ENCODE measurements at places on chromosomes 2 and 18.
A peak's percentile ranks its signal among the peaks of the same experiment; 100 is the strongest.

DNA sequence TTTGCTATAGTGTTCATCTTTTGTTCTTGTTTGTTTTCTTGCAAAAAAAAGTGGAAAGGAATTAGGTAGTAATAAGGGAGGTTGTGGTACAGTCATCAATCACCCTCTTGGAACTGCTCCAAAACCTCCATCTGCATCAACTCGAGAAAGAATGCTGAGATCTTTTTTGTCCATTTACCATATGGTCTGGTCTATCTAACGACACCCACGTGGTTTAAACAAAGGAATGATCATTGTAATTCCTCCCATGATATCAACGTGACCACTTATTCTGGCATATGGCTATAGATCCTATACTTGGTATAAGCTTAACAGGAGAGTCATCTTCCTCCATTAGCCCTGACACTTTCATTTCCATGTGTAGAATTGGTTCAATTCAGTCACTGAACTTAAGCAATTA lies 1025.3 kb upstream of the NXPH2 start:
- DNase-seq, result no peak

DNA sequence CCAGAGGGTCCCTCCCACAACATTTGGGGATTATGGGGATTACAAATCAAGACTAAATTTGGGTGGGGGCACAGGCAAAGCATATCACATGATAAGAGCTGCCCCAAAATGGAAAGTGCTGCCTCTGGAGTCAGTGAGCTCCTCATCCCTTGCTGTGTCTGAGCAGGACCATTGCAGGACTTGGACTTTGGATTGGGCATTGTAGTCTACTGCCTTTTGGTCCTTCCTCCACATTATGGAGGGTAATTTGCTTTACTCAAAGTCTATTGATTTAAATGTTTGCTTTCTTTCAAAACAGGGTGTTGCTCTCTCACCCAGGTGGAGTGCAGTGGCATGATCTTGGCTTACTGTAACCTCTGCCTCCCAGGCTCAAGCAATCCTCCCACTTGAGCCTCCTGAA lies 106.8 kb upstream of the LDAH start:
- no peak for DNase-seq

DNA sequence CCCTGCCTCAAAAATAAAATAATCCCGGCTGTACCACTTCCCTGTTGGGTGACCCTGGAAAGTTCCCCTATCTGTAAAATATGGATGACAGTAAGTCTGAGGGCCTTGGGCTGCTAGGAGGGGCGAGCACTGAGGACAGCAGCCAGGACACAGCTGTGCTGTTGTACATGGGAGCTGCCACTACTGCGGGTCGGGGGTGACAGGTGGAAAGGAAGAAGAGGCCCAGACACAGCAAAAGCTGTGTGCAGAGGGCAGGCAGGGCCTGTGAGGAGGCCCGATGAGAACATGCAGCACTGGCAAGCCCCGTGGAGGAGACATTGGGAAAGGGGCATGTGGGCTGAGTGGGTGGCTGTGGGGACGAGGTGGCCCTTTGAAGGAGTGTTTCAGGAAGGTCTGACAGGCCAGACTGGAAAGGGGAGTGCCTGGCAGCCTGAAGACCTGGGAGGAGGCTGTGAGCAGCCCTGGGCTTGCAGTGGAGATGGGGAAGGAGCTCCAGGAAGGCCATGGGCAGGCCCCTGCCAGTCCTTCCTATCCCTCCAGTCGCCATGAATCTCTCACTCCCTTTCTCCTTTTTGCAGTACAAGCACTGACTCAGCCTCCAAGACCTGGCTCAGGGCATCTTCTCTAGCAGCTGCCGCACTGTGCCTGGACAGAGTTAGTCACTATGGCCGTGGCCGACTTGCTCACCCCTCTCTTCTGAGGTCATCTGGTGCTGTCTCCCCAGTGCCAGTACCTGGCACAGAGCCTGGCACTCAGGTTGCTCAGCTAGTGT lies 28.9 kb upstream of the SEMA4C start:
- DNase-seq, result no peak

DNA sequence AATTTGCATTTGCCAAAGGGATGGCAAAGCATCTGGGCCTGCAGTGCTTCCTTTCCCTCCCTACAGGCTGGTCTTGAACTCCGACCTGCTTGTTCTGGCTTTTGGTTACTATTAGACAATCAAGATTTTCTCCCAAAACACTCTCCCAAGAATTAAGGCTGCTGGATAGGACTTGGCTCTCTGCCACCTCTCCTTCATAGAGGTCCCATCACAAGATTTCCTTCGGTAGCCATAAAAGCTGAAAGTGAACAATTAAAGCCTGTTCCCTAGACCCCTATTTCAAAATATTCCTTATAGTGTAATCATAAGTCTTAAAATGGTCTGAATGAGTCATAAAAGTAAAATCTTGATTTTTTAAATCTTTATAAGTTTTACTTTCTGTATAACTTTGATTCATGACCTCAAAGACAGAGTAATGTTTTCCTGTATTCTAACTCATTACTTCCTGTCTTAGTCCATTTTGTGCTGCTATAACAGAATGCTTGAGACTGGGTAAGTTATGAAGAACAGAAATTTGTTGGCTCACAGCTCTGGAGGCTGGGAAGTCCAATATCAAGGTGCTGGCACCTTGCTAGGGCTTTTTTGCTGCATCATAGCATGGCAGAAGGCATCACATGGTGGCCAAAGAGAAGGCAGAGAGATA lies 37.8 kb upstream of the TNP1 start:
- peak; percentile 11 for DNase-seq

- DNase-seq, result no peak
Observed at GRCh38 chr2:25981596-25982272, 563 bp downstream of the KIF3C start.

All from suppressor macrophage treated with lipopolysaccharide for 4 hours (primary cell).